ENCODE measurements at places on chromosomes 12 and 14. TPM values are rescaled to one million over a fixed set of nuclear protein-coding genes. Genes with fewer than 3 reads are reported as not detected.

- no peak for DNase-seq
These were observed 82.9 kb upstream of the CLMN start for GRCh38 chr14:95402578-95402977.

IL22 gene
- not detected for total RNA-seq

- DNase-seq: no peak
These were observed 21.2 kb downstream of the MTHFD1 start for GRCh38 chr14:64409126-64409920.

PTCSC3 gene
- total RNA-seq: not detected

- no peak for DNase-seq
These were observed 30.5 kb upstream of the AP4S1 start for GRCh38 chr14:30994681-30995620.

TMTC2 gene
- total RNA-seq: 6.2 TPM

ABCC9 gene
- total RNA-seq: 1.1 TPM

GRCh38 chr12:98544751-98545150 lies 29.4 kb downstream of the TMPO start:
- no peak for DNase-seq

- DNase-seq: no peak
These were observed 203.7 kb upstream of the SSTR1 start for GRCh38 chr14:38003746-38004609.

GRCh38 chr14:104895786-104896661 lies 28.7 kb upstream of the PLD4 start:
- no peak for DNase-seq

DNA sequence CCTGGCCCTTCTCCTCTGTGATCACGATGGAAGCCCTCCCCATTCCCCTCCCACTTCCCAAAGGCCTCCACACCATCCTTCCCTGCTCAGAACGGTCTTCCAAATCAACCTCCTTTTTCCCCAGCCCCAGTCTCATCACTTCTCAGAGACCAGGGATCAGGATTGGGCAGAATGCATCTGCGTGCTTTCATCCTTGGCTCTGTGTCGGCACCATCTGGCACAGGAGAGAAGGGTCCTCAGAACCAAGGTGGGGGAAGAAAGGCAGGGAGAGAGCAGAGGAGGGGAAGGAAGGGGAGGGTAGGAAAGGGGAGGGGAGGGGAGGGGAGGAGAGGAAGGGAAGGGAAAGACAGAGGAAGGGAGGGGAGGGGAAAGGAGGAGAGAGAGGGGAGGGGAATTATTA lies 52.4 kb upstream of the FICD start:
- no peak for DNase-seq

GRCh38 chr14:53356361-53357150 lies 203.4 kb upstream of the DDHD1 start:
- DNase-seq: no peak

GRCh38 chr14:51668870-51669269 lies 17.2 kb downstream of the FRMD6 start:
- DNase-seq: no peak

DNA sequence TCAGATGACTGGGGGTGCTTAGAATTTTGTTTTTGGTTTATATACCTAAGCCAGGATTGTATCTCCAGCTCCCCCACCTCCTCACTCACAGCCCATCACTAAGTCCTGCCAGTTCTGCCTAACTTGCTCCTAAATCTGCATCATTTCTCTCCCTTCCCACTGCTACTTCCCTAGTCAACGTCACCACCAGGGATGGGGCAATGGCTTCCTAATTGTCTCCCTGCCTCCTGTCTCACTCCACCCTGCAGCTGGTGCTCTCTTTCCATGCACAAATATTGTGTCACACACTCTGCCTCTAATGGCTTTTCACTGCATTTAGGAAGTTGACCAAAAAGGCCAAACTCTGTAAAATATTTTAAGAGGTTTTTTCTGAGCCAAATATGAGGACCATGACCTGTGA lies 11.5 kb downstream of the OAS2 start:
- no peak for DNase-seq

KCTD10 gene
- total RNA-seq: 86.2 TPM

CD69 gene
- 32.5 TPM for total RNA-seq

DNA sequence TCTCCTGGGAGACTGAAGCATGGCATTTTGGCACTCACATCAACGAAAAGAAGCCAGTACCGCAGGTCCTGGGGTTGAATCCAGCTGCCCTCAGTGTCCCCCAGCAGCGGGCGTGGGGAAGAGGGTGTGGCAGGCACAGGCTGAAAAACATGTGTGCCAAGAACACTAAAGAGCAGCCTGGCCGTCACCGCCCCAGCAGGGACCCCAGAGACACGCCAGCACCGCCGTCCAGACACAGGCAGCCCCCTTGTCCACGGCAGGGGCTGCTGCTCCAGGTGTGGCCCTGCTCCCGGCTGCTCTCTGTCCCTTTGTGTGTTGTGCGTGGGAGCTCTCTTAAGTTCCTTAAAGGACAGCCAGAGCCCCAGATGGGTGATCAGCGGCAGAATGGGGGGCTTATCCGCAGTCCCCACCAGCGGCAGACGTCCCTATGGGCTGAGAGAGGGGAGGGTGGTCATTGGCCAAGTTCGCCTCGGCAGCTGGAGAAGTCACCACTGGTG lies 556 bp downstream of the PHETA1 start:
- DNase-seq: no peak

RHEBL1 gene
- 2.3 TPM for total RNA-seq

DNA sequence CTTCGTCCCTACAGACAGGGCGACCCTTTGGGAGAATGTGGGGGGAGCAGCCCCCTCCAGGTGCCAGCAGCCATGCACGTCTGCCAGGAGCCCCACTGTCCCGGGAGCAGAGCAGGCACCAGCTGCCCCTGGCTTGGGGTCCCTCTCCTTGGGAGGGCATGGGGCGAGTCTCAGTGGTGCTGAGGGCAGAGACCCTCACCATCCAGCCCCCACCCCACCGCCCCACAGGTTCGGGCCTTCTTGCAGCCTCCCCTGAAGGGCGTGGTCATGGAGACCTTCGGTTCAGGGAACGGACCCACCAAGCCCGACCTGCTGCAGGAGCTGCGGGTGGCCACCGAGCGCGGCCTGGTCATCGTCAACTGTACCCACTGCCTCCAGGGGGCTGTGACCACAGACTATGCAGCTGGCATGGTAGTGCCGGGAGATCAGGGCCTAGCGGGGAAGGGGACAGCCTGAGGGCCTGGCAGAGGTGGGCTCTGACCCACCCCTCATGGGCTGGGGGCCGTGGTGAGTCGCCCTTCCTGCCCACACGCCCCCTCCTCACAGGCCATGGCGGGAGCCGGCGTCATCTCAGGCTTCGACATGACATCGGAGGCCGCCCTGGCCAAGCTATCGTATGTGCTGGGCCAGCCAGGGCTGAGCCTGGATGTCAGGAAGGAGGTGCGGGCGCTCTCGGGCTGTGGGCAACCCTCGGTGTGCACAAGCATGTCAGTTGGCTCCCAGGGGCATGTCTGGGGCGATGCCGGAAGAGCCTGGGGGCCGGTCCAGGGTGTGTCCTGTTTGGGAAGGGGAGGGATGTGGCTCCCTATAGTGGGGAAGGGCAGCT lies 18.8 kb downstream of the ASPG start:
- no peak for DNase-seq

- DNase-seq: no peak
These were observed 23.5 kb downstream of the OR6C68 start for GRCh38 chr12:55515696-55516095.

- no peak for DNase-seq
These were observed 33.6 kb downstream of the SSH1 start for GRCh38 chr12:108823804-108824203.

GRCh38 chr12:98074286-98074685 lies 441.1 kb upstream of the TMPO start:
- DNase-seq: no peak

FLRT2 gene
- 153 TPM for total RNA-seq

CLEC4C gene
- total RNA-seq: not detected

TBC1D30 gene
- total RNA-seq: 13.8 TPM

DNA sequence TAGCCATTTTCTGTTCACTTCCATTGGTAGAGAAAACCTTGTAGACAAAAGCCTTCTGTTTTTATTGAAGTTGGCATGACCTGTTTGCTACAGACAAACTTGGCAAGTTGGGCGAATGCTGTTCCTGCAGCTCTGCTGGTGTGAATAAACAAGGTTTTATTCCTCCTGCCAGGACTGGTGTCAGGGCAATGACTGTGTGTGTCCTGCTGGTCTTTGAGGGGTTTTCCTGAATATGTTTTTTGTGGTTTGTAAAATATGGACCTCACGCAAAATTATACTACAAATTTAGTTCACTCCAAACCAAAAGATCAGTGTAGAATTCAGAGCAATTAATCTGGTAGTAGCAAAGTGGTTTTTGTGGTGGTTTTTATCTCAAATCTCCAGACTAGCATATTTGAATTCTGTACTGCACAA lies 140.8 kb downstream of the ERC1 start:
- DNase-seq: no peak

- DNase-seq: no peak
These were observed 51.2 kb upstream of the AEBP2 start for GRCh38 chr12:19388131-19388549.

GRCh38 chr14:51596488-51597117 lies 55.1 kb upstream of the FRMD6 start:
- DNase-seq: no peak

KCNC2 gene
- not detected for total RNA-seq

- DNase-seq: no peak
These were observed at the start of gene SCNN1A for GRCh38 chr12:6375269-6376078. TSS of gene SCNN1A (minus strand) at chr12:6375563. CDS start at chr12:6374783, 780 bp downstream.

DNA sequence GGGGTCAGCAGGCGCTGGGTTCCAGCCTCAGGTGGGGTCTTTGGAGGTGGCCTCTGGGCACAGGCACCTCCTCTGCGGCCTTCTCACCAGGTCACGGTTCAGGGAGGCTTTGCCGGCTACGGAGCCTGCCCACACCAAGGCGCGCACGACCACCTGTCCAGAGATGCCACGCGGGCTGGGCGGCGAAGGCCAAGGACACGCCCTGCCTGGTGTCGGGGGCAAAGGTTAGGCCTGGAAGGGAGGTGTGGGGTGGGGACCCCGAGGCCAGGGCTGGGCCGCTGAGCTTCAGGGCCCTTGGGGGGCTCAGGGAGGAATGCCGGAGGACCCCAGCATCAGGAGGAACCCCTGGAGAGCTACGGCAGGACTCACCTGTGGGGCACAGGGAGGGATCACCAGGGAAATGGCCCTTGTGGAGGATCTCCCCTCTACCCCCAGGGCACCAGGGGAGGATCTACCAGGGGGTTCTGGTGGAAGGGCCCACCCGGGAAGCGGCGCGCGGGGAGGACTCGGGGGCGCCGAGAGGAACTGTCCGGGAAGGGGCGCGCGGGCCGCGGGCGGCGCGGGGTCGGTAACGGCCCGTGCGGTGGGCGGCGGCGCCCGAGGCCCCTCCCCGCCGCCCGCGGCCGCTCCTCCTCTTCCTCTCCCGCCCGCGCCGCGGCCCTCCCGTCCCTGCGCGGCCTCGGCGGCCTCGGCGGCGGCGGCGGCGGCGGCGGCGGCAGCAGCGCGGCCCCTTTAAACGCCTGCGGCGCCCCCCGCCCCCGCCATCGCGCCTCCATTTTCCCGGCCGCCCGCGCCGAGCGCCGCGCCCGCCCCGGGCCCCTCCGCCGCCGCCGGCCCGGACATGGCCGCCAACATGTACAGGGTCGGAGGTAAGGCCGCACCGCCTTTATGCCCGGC lies at the start of gene MTA1:
MTA1 (plus strand) TSS at position 633 of the 897 bp plus-strand sequence; CDS start at position 842, 209 bp downstream.
- no peak for DNase-seq

- no peak for DNase-seq
These were observed 468.0 kb downstream of the FUT8 start for GRCh38 chr14:65880507-65880906.

GRCh38 chr12:20175704-20176388 lies 192.5 kb upstream of the PDE3A start:
- no peak for DNase-seq

DNA sequence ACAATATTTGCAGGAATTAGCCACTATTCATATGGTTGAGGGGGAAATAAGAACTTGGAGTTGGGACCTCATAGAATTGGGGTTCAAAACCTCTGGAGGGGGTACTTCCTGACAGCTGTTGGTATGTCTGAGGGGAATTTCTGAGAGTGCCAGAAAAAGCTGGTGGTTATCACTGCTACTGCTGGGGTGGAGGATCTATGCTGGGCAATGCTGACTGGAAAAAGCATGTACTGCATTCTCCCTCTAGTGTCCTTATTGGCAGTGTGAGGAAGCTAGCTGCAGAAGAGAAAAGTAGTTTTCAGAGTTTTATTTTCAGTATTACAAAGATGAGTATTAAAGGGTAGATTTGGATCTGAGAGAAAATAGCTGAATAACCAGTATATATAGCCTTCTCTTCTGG lies 88.8 kb downstream of the FUT8 start:
- no peak for DNase-seq

DNA sequence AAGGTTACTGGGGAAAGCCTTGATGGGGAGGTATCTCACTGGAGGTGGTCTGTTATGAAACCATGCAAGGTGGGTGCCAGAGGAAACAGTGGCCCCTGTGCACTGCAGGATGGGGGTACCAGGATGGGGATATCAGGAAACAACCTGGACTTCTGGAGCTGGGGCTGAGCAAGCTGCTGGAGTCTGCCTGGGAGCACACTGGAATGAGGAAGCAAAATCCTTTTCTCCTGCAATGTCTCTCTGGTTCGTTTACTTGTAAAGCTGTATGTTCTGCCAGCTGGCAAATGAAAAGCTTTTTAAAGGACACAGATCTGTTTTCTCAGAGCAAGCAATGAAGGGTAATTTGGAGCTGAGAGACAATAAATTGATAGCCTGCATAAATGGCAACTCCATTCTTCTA lies 23.2 kb upstream of the SERPINA1 start:
- DNase-seq: no peak

PTHLH gene
- 5.0 TPM for total RNA-seq

TMPRSS12 gene
- not detected for total RNA-seq

GRCh38 chr12:71755146-71755892 lies 656 bp downstream of the RAB21 start:
- DNase-seq: no peak

- DNase-seq: no peak
These were observed 10.1 kb upstream of the RASSF3 start for GRCh38 chr12:64600164-64600561.

DNA sequence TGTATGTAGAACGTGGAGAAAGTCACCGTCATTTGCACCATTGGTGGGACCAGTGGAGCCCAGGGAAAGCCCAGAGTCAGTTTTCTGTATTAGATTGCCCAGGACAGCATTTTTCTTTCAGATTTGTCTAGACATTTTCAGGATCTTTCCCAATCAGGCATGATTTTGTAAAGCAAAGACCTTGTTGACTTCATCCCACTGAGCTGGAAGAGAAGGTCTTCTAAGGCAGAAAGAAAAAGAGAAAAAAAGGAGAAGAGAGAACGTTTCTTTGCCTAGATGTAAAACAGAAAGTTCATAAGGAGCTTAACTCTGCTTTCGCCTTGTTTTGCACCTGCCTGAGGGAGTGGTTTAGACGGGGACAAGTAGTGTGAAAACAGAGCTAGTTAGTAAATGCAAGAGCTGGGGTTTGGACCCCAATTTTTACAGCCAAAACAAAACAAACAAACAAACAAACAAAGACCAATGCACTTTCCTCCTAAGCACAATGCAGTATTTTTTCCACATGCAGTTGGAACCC lies 273.1 kb downstream of the ZFP36L1 start:
- no peak for DNase-seq

GRCh38 chr12:25459541-25459951 lies 93.5 kb downstream of the LMNTD1 start:
- DNase-seq: no peak

SRSF9 gene
- total RNA-seq: 104 TPM

ASB2 gene
- 0.58 TPM for total RNA-seq

Measured in glomerular endothelial cell (primary cell).